ENCODE measurements at places on chromosomes 6 and 20.

DNA sequence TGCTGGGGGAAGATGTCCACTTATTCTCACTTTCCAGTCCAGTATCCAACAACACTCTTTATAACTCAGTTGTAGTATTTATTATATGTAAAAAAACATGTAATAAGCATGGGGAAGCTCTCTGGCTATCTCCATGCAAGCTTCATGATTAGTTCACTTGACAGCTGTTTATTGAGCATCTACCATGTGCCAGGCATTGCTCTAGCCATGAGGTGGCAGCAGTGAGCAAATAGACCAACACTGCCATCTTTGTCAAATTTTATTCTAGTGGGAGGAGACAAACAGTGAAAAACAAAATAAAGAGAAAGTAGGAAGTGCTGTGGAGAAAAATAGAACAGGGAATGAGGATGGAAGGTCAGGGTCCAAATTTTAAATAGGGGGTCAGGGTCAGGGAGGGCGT, 131.8 kb downstream of the CFAP61 start:
- no peaks in the 10 kb centered on the region for H3K27me3 ChIP-seq
- no peak for DNase-seq
- H3K27ac ChIP-seq = no peak overlapping the region
- no peaks in the 10 kb centered on the region for H3K4me1 ChIP-seq
- H3K36me3 ChIP-seq = peaks cover 12% of the 10 kb centered on the region

GRCh38 chr20:58697201-58697866, 4.7 kb downstream of the NPEPL1 start:
- no peak overlapping the region for H3K4me3 ChIP-seq
- H3K4me1 ChIP-seq = peaks cover 12% of the 10 kb centered on the region
- no peak overlapping the region for H3K27ac ChIP-seq
- H3K36me3 ChIP-seq = no peaks in the 10 kb centered on the region

GRCh38 chr6:27752038-27752885, 159.9 kb downstream of the OR2B2 start:
- no peaks in the 10 kb centered on the region for H3K4me1 ChIP-seq
- H3K36me3 ChIP-seq = no peaks in the 10 kb centered on the region
- H3K27me3 ChIP-seq = peaks cover 18% of the 10 kb centered on the region
- H3K4me3 ChIP-seq = peak overlapping the region; percentile 75
- DNase-seq = peak; percentile 28
- H3K27ac ChIP-seq = peak overlapping the region; percentile 43

- H3K27me3 ChIP-seq = no peaks in the 10 kb centered on the region
- no peak overlapping the region for H3K4me3 ChIP-seq
- no peak for DNase-seq
- H3K27ac ChIP-seq = no peak overlapping the region
- no peaks in the 10 kb centered on the region for H3K4me1 ChIP-seq
- H3K36me3 ChIP-seq = no peaks in the 10 kb centered on the region
Measured at GRCh38 chr6:142950291-142950690, 5.3 kb upstream of the HIVEP2 start.

DNA sequence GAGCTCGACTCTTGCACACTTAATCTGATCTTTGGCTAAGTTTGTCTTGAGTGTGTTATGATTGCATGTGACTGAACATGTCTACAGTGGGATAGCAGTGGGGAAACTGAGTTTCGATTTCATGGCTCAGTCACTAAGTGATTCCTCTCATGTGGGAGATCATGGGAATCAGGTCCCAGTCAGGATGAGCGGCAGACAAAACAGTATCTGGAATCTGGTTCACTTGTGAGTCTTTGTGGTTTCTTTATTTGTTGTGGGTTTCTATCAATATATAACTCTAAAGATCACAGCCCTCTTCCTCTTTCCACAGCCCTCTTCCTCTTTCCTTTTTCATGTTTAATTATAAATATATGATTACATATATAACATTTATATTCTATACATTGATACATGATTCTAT, 4.0 kb downstream of the RPP21 start:
- DNase-seq = no peak
- H3K4me1 ChIP-seq = peaks cover 6% of the 10 kb centered on the region
- H3K4me3 ChIP-seq = no peak overlapping the region

GRCh38 chr20:19937651-19938420, 79.3 kb upstream of the NAA20 start:
- no peak for DNase-seq
- peaks cover 44% of the 10 kb centered on the region for H3K4me1 ChIP-seq
- no peaks in the 10 kb centered on the region for H3K36me3 ChIP-seq
- peak overlapping the region; percentile 47 for H3K4me3 ChIP-seq

GRCh38 chr6:118896339-118897136, 2.6 kb downstream of the ASF1A start:
- H3K4me1 ChIP-seq = peaks cover 25% of the 10 kb centered on the region
- no peaks in the 10 kb centered on the region for H3K36me3 ChIP-seq
- H3K27ac ChIP-seq = peak overlapping the region; percentile 95
- DNase-seq = no peak

GRCh38 chr6:139017227-139017626, 11.3 kb upstream of the ABRACL start:
- DNase-seq = no peak
- no peaks in the 10 kb centered on the region for H3K4me1 ChIP-seq
- no peak overlapping the region for H3K27ac ChIP-seq
- H3K36me3 ChIP-seq = no peaks in the 10 kb centered on the region
- H3K27me3 ChIP-seq = no peaks in the 10 kb centered on the region
- no peak overlapping the region for H3K4me3 ChIP-seq

GRCh38 chr6:154488248-154488593, 22.3 kb downstream of the CNKSR3 start:
- H3K27ac ChIP-seq = no peak overlapping the region
- no peaks in the 10 kb centered on the region for H3K27me3 ChIP-seq
- no peak for DNase-seq

DNA sequence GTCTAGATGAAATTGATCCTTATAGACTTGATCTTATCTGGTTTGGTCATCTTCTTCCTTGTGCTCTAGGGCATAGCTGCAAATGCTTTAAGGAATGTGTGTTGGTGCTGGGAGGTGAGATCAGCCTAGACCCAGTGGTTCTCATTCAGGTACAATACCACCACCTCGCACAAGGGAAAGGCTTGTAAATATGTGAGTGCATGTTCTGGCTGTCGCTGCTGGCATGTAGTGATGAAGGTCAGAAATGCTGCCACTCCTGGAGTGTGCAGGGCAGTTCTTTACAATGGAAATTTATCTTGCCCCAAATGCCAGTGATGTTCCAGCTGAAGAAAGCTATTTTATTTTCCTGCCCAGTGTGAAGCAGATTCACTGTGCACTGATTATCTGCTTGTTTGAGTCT, 900.9 kb downstream of the QKI start:
- no peaks in the 10 kb centered on the region for H3K36me3 ChIP-seq
- no peak overlapping the region for H3K4me3 ChIP-seq
- H3K27ac ChIP-seq = no peak overlapping the region

DNA sequence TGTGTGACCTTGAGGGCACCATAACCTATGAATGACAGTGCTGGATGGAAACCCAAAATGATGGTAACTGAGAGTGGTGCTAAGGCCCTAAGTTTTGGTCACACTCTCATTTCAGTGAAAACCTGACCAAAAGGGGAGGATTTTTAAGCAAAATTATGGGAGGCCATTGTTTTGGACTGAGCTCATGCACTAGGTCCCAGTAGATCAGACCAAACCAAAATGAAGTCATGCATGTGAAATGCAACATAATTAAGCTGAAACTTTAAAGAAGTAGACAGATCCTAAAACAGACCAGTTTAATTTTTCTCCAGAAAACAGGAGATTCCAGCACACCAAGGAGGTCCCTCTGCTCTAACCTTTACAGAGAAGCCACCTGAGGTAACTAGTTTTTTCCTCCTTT, 24.0 kb upstream of the THBS2 start:
- DNase-seq = no peak
- H3K27me3 ChIP-seq = no peaks in the 10 kb centered on the region
- no peak overlapping the region for H3K27ac ChIP-seq
- H3K4me1 ChIP-seq = no peaks in the 10 kb centered on the region
- no peaks in the 10 kb centered on the region for H3K36me3 ChIP-seq

DNA sequence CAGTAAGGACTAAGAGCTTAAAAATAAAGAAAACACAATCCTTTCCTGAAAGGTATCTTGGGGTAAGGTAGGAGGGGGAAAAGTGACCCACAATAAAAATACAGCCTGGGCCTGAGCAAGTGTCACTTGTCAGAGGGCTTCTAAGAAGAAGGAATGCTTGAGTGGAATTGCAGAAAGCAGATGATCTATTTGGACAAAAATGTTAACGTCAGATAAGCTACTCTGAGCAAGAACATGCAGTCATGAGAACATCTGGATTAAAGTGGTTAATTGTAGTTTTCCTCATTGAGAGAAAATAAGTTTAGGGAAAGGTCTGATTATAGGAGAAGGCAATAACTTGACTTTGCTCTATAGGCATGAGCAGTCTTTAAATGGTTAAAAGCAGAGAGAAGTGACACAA, 581.9 kb downstream of the HTR1B start:
- H3K27me3 ChIP-seq = no peaks in the 10 kb centered on the region
- H3K4me3 ChIP-seq = no peak overlapping the region
- H3K4me1 ChIP-seq = no peaks in the 10 kb centered on the region
- no peak for DNase-seq

GRCh38 chr6:12148317-12148801, 136.2 kb downstream of the HIVEP1 start:
- DNase-seq = no peak
- no peak overlapping the region for H3K27ac ChIP-seq
- H3K36me3 ChIP-seq = no peaks in the 10 kb centered on the region
- no peaks in the 10 kb centered on the region for H3K27me3 ChIP-seq

- H3K4me1 ChIP-seq = peaks cover 6% of the 10 kb centered on the region
- no peaks in the 10 kb centered on the region for H3K27me3 ChIP-seq
- no peaks in the 10 kb centered on the region for H3K36me3 ChIP-seq
- no peak for DNase-seq
Measured at GRCh38 chr20:9243986-9244385, 175.1 kb downstream of the PLCB4 start.

DNA sequence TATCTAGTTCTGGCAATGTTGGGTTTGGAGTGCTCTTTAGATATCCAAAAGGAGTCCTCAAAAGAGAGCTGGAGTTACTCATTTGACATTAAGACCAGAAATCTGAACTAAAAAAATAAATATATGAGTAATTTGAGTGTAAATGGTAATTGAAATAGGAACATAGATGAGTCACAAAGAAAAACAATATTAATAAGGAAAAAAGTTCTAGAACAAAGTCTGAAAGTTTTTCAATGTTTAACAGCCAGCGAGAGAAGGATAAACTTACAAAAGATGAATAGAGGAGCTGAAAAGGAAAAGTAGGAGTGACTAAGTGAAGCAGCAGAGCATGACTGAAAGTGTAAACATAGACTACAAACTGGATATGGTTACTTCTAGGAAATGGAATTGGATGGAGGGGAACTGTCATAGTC, 46.8 kb downstream of the EPM2A start:
- no peak for DNase-seq
- H3K27ac ChIP-seq = no peak overlapping the region
- no peaks in the 10 kb centered on the region for H3K27me3 ChIP-seq
- peaks cover 17% of the 10 kb centered on the region for H3K36me3 ChIP-seq

GRCh38 chr20:17840423-17840822, 128.2 kb downstream of the SNX5 start:
- H3K4me3 ChIP-seq = no peak overlapping the region
- H3K36me3 ChIP-seq = no peaks in the 10 kb centered on the region
- no peak overlapping the region for H3K27ac ChIP-seq
- H3K4me1 ChIP-seq = peaks cover 1% of the 10 kb centered on the region
